ENCODE measurements at places on chromosomes 6 and 20. TPM values are rescaled to one million over a fixed set of nuclear protein-coding genes. Genes with fewer than 3 reads are reported as not detected.

DNA sequence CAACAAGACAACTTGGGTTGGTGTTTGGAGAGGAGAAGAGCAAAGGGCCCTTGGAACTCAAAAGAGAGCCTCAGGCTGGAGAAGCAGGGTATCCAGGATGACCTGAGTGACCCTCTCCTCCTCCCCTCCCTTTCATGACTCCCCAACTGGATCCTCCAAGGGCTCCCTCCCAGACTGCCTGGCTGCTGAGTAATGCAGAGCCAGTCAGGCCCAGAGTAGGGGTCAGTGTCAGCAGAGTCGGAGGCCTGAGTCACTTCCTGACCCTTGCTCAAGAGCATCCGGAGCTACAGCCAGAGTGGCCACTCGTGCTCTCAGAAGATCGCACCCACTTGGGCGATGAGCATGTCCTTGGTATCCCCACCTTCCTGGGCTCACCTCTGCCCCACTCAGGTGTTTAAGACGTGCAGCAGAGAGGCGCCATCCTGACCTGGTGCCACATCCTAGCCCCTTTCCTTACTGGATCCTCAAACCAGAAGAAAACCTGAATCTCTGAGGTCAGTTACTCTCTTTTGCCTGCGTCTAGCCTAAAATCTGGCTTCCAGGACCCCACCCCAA is 2.8 kb upstream of the MAPK13 start:
- DNase-seq, result no peak

- DNase-seq, result peak; percentile 97
These were observed at the start of gene MAP1LC3A for GRCh38 chr20:34558320-34559218. MAP1LC3A (plus strand) TSS chr20:34558718; CDS start chr20:34558869, 151 bp downstream.

DNA sequence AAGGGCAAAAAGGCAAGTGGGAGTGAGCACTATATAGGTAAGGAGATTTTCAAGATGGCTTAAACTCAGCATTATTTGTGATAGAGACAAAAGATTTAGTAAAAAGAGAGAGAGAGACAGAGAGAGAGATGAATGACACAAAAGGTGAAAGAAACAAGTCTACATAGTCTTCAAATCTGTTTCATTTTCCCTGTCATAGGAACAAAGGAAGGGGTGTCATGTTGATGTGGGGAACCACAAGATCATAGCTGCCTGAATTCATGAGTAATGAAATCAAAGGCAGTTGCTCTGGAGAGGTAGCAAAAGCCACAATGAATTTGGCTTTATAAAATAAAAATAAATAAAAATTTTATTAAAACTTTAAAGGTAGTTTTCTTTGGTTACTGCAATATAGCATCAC is 67.2 kb upstream of the PHIP start:
- DNase-seq, result no peak

GRCh38 chr20:9517297-9518162 is 3.1 kb downstream of the LAMP5 start:
- no peak for DNase-seq

LY6G6D gene
- not detected for total RNA-seq

HDGFL1 gene
- total RNA-seq, result not detected

All from uterus (tissue), 4 donors.